ENCODE measurements at places on chromosomes 2 and 18.

- DNase-seq = no peak
These were observed 10.8 kb downstream of the SPDYA start for GRCh38 chr2:28821295-28821958.

- no peak for DNase-seq
These were observed 31.0 kb upstream of the MSH6 start for GRCh38 chr2:47751856-47752414.

- no peak for DNase-seq
These were observed 149.8 kb downstream of the FAM210A start for GRCh38 chr18:13576598-13576997.

DNA sequence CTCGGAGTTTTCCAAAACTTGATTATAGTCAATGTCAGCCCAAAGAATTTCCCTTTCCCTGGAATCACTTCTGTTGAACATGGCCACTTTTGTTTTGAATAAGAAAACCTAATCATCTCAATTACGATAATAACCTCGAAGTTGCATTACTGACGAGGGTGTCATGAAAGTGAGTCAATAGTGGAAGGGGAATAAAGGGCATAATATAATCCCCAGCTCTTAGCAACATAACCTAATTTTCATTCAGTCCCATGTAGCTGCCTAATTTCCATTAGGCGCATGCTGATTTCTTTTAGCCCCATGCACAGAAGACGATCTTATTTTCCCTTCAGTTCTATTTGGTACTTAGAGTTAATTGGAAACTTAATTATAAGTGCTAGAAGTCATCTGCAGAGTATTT, 51.1 kb upstream of the RAPH1 start:
- no peak for DNase-seq

DNA sequence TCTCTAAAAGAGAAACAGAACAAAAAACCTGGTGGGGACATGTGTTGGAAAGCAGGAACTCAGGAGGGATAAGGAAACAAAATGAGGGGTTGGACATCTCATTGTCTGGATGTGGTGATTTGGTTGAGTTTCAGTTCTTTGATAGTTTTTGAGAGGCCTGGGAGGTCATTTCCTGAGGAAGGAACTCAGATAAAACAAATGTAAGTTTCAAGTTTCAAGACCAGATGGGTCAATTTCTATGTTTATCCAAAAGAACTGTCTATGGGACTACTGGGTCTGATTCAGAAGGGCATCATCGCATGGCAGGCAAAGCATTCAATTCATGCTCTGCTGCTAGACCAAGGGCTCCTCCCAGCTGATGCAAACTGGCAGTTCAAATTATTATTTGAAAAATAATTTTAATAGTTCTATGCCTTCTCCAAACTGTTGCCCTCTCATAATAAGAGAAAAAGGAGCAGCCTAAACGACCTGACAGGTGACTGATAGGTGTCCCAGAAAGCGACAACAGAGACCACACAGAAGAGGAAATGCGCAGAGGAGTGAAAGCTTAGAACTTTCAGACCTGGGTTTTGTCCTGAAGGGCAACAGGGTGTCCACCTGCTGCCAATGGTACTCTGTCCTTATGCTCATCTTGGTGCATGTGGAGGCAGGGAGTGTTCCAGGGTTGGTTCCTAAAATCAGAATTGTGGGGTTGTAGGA, 39.3 kb upstream of the SH3RF3 start:
- no peak for DNase-seq
